Osteocyte (in vitro differentiated cells): ENCODE measurements at places on chromosomes 2 and 18. TPM values are rescaled to one million over a fixed set of nuclear protein-coding genes. Genes with fewer than 3 reads are reported as not detected.

Gene SLC8A1
- total RNA-seq, result 17.3 and 18.0 TPM in 2 replicates

- no peaks in the 10 kb centered on the region for H3K36me3 ChIP-seq
- H3K27me3 ChIP-seq, result no peaks in the 10 kb centered on the region
- no peak overlapping the region for H3K27ac ChIP-seq
- DNase-seq, result no peak
- H3K4me3 ChIP-seq, result no peak overlapping the region
- H3K4me1 ChIP-seq, result no peaks in the 10 kb centered on the region
These were observed 1771.3 kb upstream of the LRRTM1 start for GRCh38 chr2:82075875-82076274.

- no peak for DNase-seq
- no peaks in the 10 kb centered on the region for H3K27me3 ChIP-seq
- H3K36me3 ChIP-seq, result no peaks in the 10 kb centered on the region
- H3K4me3 ChIP-seq, result no peak overlapping the region
These were observed 32.1 kb upstream of the DOCK10 start for GRCh38 chr2:225074366-225074765.

GRCh38 chr2:138026111-138027020 lies 62.1 kb downstream of the HNMT start:
- peaks cover 2% of the 10 kb centered on the region for H3K27me3 ChIP-seq
- H3K27ac ChIP-seq, result no peak overlapping the region
- no peaks in the 10 kb centered on the region for H3K4me1 ChIP-seq
- no peak for DNase-seq

DNA sequence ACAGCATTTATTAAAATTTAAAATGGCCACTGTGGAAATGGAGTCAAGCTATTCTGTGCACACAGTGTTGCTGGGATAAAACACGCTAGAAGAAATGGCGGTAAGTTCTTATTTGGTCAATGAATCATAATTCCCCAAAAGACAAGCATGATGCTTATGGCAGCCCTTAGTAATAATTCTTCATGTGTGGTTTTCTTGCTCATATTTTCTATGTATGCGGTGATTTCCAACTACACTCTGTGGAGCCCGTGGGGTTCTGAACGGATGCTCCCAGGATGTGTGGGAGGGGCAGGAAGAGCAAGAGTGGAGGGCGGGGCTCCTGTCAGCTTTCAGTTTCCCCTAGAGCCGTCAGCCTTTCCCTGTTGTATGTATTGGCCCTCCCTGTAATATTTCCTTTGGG lies 91.7 kb upstream of the RMDN2 start:
- no peak overlapping the region for H3K4me3 ChIP-seq
- peaks cover 33% of the 10 kb centered on the region for H3K4me1 ChIP-seq
- no peaks in the 10 kb centered on the region for H3K36me3 ChIP-seq
- no peaks in the 10 kb centered on the region for H3K27me3 ChIP-seq
- DNase-seq, result no peak
